ENCODE measurements at places on chromosomes 13 and 19.
A peak's percentile ranks its signal among the peaks of the same experiment; 100 is the strongest.

DNA sequence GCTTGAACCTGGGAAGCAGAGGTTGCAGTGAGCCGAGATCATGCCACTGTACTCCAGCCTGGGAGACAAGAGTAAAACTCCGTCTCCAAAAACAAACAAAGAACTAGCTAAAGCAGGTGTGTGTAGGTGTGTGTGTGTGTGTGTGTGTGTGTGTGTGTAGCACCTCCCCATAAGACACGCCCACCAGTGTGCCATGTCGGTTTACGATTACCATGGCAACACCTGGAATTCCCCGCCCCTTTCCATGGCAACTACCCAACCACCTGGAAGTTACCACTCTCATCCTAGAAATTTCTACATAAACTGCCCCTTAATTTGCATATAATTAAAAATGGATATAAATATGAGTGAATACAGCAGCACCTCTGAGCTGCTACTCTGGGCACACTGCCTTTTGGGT, 80.9 kb upstream of the ADGRE5 start:
- no peak for DNase-seq

DNA sequence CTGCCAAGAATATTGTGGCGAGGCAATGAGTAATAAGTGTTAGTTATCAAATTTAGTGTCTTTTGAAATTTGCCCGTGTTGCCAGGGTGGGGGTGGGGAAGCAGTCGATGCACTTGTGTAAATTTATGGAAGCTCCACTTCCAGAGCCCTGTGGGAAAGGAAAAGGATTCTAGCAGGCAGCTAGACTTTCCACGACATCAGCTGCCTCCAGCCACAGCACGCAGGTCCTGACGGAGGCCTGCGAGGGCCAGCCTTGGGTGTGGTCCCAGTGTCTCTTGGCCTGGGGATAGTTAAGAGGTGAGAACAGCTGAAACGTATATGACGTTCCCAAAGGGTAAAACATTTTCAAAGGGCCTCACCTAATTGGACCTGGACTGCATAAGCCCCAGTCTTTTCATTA, 433.0 kb downstream of the TSHZ3 start:
- no peak for DNase-seq

DNA sequence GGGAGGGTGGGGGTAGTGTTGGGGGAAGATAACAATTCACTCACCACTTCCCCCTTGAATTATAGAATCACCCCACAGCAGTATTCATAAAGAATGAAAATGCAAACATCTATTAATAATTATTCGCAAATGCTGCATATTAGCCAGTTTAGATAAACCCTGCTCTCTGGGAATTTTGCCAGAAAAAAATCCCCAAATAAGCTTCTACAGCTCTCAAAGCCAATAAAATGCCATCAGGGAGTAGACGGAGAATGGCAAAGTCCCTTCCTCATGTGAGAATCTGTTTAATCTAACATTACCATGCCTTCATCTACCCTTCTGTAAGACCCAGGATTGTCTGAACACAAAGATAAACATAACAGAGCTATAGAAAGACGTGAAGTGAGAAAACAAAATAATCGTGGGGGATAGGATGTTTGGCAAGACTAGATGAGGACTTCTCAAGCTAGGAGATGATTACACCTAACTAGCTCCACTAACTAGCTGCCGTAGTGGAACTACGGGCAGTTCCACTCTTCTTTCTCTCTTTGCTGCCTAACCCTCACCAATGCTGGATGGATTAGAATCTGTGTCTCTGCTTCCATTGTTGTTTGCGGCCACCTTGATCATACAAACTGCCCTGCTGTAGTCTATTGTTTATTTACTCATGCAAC, 32.4 kb upstream of the CACNA1A start:
- no peak for DNase-seq

- no peak for DNase-seq
Observed at GRCh38 chr19:2428756-2429711, 1.6 kb upstream of the TIMM13 start.

- DNase-seq: no peak
Observed at GRCh38 chr19:17127671-17128070, 52.1 kb downstream of the MYO9B start.

GRCh38 chr19:6740589-6741343, 1.3 kb downstream of the TRIP10 start:
- DNase-seq: no peak

GRCh38 chr19:51564791-51565190, 6.3 kb upstream of the ZNF175 start:
- no peak for DNase-seq

DNA sequence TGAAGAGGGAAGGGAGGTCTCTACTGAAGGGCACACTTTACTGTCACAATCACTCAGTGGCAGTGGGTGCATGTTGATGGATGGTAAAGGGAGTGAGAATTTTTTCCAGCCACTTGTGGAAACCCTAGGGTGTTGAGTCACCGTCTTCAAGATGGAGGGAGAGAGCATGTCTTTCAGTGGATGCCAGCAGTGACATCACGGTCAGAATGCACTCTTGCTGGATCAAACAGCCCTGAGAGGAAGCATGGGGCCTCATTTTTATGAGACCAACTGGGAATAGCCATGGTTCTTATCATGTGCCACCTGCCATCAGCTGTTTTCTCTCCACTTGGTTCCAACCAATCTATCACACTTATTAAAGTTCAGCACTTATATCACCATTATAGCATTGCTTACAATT, 182.5 kb downstream of the KCNRG start:
- DNase-seq: no peak

GRCh38 chr13:36354842-36355623, 8.8 kb upstream of the SPART start:
- no peak for DNase-seq

- DNase-seq: no peak
Observed at GRCh38 chr13:21814604-21815003, 143.7 kb downstream of the FGF9 start.

DNA sequence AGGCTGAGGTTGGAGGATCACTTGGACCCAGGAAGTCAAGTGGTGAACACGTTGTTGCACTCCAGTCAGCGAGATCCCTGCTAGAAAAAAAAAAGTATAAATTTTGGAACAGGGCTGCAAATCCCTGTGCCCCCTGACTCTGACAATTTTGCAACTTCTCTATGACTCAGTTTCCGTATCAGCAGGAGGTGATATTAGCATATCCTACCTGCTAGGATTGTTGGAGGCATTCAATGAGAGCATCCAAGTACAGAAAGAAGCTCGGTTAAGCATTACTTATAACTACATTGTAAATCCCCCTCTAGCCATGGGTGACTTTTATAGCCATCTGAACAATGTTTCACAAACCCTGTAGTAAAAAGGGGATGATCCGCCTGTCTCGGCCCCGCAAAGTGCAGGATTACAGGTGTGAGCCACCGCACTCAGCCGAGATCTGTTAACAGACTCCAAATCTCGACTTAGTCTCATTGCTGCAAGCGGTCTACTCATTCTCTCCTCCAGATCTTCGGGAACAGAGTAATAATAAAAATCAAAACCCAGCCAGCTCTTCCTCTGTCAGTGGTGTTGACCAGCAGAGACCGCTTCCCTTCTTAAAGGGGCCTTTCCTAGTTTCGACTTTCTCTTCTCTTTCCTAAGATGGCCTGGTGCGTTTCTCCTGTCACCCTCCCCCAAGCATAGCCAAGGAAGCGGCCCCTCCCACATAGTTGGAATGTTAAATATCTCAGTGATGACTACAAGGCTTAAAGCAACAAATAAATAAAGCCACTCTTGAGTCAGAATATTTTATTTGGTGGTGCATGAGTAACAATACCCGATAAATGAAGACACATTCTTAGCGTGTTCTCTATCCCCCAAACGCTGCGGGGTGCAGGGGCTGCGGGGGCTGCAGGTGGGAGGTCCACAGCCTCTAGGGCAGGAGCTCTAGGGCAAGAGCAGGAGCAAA, 10.3 kb upstream of the BICRA start:
- DNase-seq: no peak

DNA sequence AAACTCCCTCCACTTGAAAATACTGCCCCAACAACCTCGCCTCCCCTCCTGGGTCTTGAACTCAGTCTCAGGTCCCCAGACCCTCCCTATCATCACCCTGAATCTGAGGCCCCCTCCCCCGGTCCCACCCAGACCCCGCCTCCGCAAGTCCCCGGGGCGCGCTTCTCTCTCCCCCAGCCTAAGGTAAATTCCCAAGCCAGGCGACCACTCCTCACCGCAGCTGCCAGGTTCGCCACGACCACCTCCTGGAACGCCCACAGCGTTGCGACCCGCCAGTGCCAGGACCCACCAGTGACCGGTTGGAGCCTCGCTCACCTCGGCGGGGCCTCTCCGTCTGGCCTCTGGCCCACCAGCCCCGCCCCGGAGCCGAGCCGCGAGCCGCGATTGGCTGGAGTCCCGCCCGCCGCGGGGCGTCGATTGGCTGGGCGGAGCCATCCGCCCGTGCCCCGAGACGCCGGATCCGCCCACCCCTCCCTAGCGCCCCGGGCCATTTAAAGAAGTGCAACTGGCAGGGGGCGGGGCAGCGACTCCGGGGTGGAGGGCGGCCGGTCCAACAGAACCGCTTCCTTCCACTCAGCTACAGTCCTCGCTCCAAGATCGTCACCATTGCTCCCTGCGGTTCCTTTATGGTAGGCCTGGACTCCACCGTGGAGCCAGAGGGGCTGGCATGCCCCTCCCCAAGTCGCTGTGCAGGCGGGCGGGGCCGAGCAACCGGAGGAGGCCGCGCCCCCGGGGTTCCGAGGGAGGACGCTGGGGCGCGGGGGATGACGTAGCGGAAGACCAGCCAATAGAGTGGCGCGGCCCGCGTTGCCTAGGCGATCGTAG, at the start of gene SERTAD3:
SERTAD3 (minus strand) TSS at position 336 of the 825 bp plus-strand sequence. CDS start 2,255 bp downstream, outside the sequence.
- peak; percentile 97 for DNase-seq

DNA sequence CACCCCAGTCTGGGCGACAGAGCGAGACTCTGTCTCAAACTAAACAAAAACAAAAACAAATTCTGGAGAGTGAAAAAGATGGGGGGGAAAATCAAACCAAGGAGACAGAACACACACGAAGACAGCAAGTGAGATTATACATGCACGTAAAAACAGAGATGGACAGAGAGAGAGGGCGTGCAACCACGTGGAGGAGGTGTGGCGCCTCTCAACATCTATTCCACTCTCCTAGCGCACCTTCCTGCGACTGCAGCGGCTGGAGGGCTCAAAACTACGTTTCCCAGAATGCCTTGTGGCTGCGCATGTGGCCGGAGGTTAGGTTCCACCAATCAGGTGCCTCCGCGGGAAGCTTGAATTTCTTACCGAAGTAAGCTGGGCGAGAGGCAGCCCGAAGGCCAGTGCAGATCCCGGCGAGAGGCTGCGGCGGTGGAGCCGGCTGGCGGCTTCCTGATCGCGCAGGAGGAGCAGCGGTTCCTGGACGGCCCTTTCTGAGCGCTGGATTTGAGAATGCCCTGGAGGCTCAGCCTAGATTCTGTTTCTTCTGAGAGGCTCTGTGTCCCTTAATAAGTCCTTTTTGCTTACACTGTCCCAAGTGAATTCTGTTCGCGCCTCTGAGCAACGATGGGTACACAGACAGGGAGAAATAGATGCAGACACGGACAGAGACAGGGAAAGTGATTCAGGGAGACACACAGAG, 13.1 kb upstream of the NANOS2 start:
- DNase-seq: peak; percentile 82

DNA sequence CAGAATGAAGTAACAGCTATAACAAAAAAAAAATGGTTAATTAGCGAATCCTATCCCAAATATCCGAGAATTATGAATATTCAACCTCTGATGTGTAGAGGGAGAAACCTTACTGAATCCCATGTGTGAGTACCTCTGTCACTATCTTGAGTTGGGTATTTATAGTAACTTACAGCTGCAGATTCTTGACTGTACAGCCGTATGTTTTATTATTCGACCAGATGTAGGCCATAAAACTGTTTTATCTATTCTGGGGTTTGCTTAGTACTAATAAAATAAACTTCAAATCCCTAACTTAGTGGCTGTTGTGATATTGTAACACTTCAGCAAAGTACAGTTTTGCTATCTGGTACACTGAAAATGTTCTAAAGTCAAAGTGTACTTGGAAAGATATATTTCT, 120.0 kb downstream of the EFNB2 start:
- no peak for DNase-seq

- DNase-seq: no peak
Observed at GRCh38 chr19:49849433-49850220, 1.3 kb upstream of the PTOV1 start.

- DNase-seq: no peak
Observed at GRCh38 chr13:77431449-77431848, 104.1 kb upstream of the SCEL start.

- DNase-seq: no peak
Observed at GRCh38 chr19:48632692-48633147, 4.5 kb downstream of the DBP start.

GRCh38 chr19:48121909-48122371, 11.3 kb upstream of the PLA2G4C start:
- no peak for DNase-seq

- DNase-seq: no peak
Observed at GRCh38 chr13:90717451-90717936, 630.0 kb upstream of the MIR17HG start.

GRCh38 chr19:7292950-7293761, 1.1 kb downstream of the INSR start:
- no peak for DNase-seq

- no peak for DNase-seq
Observed at GRCh38 chr13:40230833-40231266, 435.6 kb downstream of the FOXO1 start.

DNA sequence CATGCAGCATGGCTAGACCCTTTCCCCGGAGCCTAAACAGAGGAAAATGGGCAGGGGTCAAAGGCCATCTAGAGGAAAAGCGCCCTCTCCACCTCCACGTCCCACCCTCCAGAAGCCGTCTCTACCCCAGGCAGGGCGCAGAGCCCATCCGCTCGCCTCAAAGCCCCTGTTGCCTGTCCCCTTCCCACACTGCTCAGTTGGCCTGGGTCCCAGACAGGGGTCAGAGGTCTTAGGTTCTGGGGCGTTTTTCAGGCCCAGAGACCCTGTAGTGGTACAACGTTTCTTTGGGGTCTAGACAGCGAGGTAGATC, 285 bp downstream of the TMEM143 start:
- no peak for DNase-seq

- DNase-seq: peak; percentile 64
Observed at GRCh38 chr13:76980075-76980718, 11.7 kb upstream of the CLN5 start.

GRCh38 chr19:10549733-10550132, 6.0 kb downstream of the ATG4D start:
- no peak for DNase-seq

DNA sequence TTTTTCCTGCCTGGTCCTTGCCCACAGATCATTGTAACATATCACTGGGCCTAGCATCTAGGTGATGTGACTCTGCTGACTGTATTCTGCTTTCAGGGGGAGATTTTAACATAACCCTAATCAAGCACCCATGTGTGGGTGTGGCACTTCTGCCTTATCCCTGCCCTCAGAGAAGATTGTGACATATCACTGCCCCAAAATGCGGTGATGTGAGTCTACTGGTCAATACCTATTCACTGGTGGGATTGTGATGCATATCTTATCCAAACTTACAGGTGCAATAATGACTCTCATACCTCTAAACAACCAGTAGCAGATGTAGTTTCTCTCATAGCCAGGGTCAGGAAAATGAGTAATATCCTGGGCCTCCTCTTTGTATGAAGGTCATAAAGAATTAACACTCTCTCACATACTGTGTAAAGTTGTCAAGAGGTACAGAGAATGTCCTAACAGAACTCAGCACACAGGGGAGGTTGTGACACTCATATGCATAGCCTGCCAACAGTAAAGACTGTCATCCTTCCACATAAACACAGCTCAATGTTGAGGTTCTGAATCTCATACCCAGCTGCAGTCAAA, 12.1 kb upstream of the ZNF681 start:
- no peak for DNase-seq

GRCh38 chr19:18396471-18397241, 766 bp downstream of the LRRC25 start:
- DNase-seq: no peak

- no peak for DNase-seq
Observed at GRCh38 chr13:42696191-42696590, 85.2 kb upstream of the FAM216B start.

- DNase-seq: no peak
Observed at GRCh38 chr13:37475966-37476365, 122.6 kb downstream of the POSTN start.
